NCI-H2081 treated with DMSO at 0.1 percent for 48 hours (cell line): ENCODE measurements at places on chromosomes 4 and X.

GRCh38 chr4:1598206-1599025, 85.7 kb downstream of the FAM53A start:
- no peak for DNase-seq

DNA sequence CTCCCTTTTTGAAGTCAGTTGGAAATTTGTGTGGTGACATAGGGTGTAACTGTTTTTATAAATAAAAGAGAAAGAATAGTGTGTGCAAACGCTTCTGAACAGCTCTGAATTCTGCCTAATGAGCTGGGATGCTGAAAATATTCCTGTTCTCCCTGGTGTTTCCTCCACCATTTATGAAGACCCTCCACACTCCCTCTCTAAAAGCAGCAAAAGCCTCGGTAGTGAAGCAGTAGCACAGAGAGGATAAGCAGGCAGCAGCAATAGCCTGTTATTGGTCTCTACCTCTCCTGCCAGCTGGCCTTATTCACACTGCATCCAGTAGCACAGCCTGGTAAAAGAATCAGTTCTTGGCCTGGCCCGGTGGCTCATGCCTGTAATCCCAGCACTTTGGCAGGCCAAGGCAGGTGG, 406.1 kb downstream of the IQCM start:
- no peak for DNase-seq

GRCh38 chrX:16310326-16310725, 143.0 kb downstream of the MAGEB17 start:
- no peak for DNase-seq

DNA sequence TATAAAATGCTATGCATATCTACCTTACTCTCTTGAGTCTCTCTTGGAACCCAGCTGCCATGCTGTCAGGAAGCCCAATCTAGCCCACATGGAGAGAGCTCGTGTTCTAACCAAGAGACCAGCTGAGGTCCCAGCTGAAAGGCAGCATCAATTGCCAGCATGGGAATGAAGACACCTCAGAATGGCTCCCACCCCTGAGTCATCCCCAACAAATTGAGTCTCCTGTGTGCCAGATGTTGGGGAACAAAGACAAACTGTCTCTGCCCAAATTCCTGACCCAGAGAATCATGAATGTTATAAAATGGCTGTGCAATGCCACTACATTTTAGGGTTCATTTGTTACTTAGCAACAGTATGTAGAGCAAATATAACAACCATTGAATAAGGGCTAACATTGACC, 105.2 kb upstream of the STX18 start:
- no peak for DNase-seq

DNA sequence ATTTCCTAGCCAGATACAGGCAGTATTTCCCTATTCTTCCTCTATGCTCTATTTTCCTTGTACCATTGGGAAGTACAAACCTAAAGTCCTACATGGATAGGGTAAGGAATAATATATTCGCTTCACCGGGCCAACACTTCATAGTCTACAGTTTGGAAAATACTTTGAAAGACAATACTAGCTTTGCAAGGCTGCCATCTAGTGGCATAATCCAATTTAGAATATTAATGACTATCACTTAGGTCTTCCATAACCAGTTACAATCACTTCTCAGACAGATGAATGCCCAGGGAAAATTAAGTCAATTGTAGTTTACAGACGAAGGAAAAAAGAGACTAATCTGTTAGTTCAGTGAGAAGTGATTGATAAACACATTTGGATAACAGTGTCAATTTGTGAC, 141.0 kb upstream of the FAM47C start:
- DNase-seq = peak; percentile 15

GRCh38 chr4:145694929-145695328, 15.0 kb downstream of the C4orf51 start:
- peak; percentile 35 for DNase-seq

DNA sequence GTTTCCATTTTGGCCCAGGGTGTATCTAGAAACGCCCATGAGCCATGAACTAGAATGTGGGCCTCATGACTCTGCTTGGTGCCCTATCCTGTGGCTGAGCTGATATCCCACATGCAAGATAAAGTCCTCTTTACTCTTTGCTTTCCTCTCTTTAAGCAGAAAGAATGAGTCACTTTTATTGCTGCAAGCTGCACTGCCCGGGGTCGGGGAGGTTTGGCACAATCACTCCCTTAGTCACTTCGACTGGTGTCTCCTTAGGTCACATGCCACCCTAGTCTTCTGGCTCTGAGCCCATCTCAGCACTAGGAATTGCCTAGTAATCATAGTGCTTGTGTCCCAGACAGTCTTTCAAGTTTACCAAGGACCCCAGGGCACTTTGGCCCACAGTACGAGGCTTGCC, 75.1 kb upstream of the CXorf66 start:
- DNase-seq = no peak

DNA sequence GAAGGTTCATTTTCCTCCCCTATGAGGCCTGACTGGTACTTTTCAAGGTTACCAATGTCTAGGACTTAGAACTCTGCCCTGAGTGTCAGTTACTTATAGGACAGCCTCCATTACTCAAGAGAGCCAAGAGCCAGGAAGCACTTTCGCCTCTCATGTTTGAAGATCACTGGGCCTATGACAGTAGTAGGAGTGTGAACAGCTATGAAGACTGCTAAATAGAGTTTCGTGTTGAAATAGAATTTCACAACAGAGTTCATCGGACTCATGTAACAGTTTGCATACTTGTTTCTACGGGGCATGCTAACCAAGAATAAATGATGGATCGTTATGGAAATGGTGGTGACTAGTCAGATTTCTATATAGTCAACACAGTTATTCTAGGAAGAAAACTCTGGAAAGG, 97.8 kb upstream of the GPC4 start:
- DNase-seq = no peak

DNA sequence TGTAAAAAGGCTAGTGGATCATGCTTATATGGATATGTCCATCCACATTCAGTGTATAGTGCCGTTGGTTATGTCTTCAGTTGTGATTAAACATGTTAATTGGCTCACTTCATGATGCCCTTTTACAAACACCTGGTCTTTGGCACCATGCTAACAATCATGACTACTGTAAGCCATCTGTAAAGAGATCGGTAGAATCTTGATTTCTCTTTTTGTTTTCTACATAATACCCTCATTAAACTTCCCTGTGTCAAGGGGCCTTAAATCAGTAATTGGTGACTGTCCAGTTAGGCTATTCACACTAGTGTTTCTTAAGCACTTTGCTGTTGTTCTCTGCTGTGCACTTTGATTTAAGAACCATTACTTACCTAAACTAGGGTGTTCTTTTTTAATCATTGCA, 475.2 kb downstream of the RPA4 start:
- no peak for DNase-seq

DNA sequence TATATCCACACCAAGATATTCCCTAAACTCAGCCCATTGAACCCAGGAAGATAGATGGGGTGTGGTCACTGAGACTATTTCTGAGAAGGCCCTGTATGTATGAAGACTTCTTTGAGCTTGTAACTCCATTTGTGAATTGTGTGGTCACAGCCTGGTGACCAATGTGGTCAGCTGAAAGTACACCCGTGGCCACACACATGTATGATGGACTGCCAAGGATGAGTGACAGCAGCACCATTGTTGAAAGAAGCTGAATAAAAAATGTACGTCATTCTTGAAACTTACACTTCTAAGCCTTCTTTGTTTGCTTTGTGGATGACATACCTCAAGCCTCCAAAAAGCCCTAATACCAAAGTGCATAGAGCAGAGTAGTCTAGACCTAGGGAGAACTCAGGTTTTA, 581.4 kb downstream of the RAB28 start:
- no peak for DNase-seq

- DNase-seq = no peak
These were observed 932.3 kb upstream of the EPHA5 start for GRCh38 chr4:66602622-66603021.

GRCh38 chr4:177555007-177555574, 112.9 kb upstream of the AGA start:
- DNase-seq = no peak

DNA sequence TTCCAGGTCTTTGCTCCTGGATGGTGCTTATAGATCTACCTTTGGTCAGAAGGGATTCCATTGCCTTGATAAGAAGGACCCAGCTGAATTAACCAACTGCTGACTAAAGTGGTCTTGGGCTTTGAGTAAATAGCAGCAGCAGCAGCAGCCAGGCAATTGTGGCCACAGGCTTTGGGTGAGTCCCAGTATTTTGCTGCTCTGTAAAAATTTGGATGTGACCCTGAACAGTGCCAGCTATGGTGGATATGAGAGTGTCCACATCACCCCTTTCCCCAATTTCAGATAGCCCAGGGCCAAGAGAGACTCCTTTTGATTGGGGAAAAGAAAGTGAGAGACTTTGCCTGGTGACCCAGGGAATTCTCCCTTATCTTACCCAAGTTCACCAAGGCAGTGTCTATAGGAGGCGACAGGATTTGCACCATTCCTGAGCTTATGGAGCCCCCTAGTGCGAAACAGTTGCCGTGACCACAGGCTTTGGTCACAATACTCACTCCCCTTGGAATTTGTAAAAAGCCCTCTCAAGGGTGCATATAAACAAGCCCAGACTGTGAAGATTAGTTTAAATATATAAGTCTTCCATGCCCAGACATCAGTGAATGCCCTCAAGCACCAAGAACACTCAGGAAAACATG, 518.0 kb downstream of the TMA16 start:
- no peak for DNase-seq

DNA sequence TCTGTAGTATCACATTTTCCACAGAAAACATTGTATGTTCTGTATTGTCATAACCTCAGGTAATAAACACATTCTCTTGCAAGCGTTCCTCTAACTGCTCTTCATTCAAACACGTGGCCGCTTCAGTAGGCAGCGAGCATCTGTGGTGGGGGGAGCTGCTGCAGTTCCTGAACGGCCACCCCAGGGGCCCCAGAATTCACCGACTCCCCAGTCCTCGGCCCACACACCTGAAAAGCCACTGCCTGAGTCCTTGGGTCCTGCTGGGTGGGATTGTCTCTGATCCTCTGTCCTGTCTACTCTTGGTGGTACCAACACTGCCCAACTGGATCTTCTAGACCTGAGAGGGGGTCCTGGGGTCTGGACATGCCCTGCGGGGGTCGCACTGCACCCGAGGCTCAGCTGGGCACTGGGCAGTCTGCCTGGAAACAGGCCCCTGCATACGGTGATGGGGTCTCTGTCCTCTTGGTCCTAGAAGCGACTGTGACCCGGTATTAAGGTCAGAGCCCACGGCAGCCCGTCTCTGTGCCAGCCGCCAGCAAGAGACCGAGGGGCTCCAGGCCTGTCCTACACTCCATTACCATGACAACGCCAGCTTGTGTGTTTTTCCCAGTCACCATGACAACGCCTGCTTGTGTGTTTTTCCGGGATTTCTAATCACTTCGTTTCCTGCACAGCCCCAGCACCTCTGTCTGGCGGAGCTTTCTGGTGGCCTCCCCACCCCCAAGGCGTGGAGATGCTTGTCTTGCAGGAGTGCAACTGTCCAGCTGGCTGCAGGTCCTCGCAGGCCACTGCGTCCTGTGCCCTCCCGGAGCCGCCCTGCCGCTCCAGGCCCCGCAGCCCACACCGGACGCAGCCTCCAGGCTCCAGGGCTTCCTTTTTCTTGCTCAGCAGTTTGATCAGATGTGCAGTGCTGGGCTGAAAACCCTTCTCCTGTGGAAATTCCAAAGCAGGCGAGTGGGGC, 16.0 kb downstream of the CTBP1 start:
- DNase-seq = no peak

DNA sequence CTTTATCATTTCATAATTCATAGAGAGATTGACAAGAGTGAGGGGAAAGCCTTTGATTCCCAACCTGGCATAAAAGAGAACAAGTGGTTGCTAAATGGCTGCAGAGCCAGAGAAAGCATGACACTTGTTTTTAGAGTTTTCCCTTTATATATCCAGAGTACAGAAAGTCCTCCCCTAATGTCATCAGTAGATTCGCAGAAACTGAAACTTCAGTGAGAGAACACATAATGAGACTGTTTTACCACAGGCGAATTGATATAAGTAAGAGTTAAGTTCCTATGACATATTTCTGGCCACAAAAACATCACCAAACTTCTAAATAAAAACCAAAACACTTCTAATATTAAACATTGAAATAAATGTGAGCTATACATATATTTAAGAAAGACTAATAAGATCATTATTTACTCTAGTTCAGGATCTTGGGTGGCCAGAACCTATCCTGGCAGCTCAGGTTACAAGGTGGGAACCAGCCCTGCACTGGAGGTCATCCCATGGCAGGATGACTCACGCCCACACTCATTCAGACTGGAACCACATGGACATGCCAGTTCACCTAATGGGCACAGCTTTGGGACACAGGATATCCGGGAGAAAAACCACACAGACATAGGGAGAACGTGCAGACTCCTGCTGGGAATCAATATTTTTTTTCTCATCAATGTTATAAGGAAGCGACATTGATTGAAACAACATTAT, 35.5 kb downstream of the NWD2 start:
- no peak for DNase-seq

- no peak for DNase-seq
These were observed 8.3 kb downstream of the LIN54 start for GRCh38 chr4:83002329-83002728.

GRCh38 chrX:23035493-23035892, 35.7 kb downstream of the DDX53 start:
- no peak for DNase-seq

GRCh38 chr4:128782076-128782715, 27.3 kb upstream of the JADE1 start:
- no peak for DNase-seq

DNA sequence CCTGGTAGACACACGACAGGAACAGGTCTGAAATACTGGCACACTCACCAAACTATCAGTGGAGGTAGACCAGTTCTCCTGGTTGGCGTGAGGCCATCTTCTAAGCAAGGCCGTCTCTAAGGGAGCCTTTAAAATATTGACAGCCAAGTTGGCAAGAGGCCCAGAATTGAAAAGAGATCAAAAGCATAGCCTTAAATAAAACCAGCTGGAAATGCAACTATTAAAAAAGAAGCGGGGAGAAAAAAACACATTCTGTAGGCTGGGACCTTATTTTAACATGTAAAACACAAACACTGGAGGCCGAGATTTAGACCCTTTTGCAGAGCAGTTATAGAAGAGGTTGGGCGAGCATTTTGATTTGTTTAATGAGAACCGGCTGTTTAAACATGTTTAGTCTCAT, 233.0 kb upstream of the CLNK start:
- DNase-seq = peak; percentile 93

- DNase-seq = no peak
These were observed 637.8 kb upstream of the GRIA3 start for GRCh38 chrX:122546269-122546668.

DNA sequence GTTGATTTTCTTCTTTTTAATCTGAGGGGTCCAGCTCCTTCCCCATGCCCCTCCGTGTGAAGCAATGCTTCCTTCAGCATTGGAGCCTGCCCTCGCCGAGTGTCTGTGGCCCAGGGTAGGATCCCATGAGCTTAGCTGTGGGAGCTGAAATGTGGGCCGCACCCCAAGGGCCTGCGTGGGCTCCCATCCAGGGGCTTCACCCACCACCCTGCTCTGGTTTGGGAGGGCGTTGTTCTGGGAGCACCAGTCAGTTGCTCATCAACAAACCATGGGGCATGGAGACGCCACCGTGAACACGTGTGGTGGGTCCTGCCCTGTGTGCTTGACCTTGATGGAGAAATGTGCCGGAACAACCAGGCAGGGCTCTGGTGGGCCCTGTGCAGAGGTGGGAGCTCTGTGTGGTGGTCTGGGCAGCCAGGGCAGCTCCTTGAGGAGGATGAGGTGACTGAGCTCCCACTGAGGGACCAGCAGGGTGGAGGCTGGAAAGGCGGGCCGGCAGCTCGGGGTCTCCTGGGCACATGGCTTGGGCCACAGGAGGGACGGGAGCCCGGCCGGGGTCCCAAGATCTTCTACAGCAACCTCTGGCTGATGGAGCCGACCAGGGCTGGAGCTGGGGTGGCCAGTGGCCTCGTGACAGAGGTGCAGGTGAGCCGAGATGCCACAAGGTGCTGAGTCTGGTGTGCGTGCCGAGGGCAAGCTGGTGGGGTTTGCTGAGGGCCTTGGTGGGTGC, 39.6 kb upstream of the NKX1-1 start:
- DNase-seq = no peak
